Eye (tissue), 1 donor: ENCODE measurements at places on chromosomes 1 and 21.
A peak's percentile ranks its signal among the peaks of the same experiment; 100 is the strongest.

GRCh38 chr1:208336137-208336518, 91.9 kb upstream of the PLXNA2 start:
- peak; percentile 80 for DNase-seq

DNA sequence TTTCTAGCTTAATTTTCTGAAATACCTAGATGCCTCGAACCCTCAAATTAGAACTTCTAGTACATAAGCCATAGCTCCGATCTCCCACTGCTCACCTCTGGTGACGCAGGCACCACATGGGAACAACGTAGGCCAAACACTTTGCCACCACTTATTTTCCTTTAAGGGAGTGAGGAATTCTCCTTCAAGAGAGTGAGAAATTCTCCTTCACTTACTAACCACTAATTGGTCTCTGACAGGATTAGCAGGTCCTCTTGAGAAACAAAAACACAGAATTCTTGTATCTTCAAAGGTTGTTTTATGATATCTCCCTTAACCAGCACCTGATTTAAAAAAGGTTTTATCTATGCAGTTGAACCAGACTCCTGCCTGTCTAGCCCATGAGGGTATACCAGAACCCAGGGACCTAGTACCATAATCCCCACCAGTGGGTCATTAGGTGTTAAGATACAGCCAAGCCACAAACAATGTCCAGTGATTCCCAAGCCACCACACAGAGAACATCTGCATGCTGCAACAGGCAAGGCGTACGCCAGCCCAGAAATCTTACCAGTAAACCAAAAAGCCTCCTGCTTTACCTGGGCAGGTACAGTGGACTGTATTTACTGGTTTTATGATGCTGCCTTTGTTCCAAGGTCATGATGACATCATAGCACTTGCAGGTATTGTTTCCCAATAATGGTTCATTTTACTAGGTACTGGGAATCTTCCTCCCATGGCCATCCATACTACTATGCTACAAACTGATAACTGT, 20.3 kb upstream of the CXADR start:
- DNase-seq = no peak

DNA sequence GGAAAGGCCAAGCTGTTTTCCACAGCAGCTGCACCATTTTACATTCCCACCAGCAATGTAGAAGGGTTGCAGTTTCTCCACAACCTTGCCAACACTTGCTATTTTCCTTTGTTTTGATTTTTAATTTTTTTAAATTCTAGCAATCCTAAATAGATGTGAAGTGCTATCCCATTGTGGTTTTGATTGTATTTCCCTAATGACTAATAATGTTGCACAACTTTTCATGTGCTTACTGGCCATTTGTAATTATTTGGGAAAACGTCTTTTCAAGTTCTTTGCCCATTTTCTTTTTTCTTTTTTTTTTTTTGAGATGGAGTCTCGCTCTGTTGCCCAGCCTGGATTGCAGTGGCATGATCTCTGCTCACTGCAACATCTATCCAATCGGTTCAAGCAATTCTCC, 53.9 kb downstream of the VCAM1 start:
- no peak for DNase-seq

DNA sequence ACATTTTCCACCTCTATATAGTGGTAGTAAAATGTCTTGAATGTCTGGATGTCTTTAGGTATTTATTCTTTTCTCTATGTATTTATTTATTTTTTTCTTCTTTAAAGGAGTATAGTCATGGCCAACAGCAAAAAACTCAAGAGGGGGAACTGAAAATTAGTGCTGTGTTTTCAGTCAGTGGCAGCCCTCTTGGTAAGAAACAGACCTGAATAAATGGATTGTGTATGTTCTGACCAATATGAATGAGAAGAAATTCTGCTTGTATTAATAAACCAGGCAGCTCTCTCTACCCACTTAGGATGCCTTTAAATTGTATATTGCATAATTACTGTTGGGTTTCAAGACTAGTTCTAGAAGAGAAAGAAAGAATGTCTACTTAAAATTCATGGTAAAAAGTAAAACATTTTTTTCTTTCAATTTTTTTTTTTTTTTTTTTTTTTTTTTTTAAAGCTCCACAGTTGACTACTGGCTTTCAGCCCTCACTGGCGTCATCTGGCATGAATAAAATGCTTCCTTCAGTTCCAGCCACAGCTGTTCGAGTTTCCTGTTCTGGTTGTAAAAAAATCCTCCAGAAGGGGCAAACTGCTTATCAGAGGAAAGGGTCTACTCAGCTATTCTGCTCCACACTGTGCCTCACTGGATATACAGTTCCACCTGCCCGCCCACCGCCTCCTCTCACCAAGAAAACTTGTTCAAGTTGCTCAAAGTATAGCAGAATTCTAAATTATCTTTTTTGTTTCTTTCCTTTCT, 101.6 kb downstream of the ZMYM4 start:
- DNase-seq = peak; percentile 77

- DNase-seq = no peak
These were observed 29.4 kb upstream of the C1orf185 start for GRCh38 chr1:51072651-51073050.
